ENCODE measurements at places on chromosomes 1 and 21.

GRCh38 chr1:46455951-46456350 lies 33.7 kb upstream of the DMBX1 start:
- DNase-seq = no peak

GRCh38 chr1:71488555-71489252 lies 407.9 kb upstream of the ZRANB2 start:
- DNase-seq = no peak

- DNase-seq = no peak
These were observed 10.1 kb downstream of the NEK7 start for GRCh38 chr1:198166900-198167299.

DNA sequence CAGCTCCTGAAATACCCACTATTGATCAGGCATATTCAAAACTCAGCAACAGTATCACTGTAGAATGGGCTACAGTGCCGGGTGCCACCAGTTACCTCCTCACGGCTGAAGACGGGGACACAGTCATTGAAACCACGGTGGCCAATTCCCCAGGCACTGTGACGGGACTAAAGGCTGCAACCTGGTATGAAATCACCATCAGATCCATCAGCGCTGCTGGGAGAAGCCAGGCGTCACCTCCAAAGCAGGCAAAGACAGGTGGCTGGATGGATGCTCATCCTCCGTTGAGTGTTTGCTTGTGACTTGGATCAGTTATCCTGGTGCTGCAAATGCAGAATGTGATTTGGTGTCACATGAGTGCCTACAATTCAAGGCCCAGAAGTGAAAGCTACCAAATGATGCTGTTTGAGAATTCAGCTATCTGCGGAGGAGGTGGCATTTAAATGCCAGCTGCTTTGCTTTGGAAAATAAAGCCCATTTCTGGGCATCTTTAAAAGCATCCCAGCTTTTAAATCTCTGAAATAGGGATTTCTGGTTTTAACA lies 5.1 kb downstream of the FNDC7 start:
- DNase-seq = no peak

GRCh38 chr1:50620680-50621329 lies 197.6 kb upstream of the DMRTA2 start:
- no peak for DNase-seq

DNA sequence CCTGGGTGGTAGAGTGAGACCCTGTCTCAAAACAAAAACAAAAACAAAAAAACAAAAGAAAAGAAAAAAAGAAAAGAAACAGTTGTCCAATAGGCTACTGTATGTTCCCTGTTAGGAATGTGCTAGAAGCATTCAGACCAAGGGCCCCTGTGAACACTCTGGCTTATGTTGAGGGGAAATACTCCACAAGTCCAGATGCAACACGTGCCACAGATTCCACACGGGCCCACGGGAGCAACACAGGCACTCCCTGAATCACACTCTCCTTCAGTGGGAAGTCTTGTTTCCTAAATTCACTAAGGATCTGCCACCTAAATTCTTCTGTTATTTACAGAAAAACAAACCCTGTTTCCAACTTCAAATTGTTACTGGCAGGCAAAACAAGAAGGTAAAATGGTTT lies 291.1 kb downstream of the PCP4 start:
- no peak for DNase-seq

DNA sequence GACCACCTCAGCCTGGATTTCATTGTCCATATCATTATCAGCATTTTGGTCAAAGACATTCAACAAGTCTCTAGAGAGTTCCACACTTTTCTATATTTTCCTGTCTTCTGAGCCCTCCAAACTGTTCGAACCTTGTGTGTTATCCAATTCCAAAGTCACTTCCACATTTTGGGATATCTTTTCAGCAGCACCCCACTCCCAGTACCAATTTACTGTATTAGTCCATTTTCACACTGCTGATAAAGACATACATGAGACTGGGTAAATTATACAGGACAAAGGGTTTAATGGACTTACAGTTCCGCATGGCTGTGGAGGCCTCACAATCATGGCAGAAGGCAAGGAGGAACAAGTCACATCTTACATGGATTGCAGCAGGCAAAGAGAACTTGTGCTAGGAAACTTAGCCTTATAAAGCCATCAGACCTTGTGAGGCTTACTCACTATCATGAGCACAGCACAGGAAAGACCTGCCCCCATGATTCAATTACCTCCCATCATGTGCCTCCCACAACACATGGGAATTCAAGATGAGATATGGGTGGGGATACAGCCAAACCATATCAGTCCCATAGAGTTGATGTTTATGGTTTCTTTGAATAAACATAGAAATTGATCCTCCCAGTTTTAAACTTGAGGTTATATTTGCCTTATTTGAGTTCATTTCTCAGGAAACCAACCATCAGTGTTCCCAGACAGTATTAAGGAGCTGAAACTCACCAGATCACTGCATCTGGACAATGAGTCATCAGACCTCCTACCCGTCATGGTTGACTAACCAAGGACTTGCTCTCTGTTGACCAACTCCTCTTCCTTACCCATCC lies 322.7 kb upstream of the DUSP10 start:
- no peak for DNase-seq

GRCh38 chr1:197342669-197343068 lies 74.6 kb downstream of the CRB1 start:
- DNase-seq = no peak
